ENCODE measurements at places on chromosomes 16 and 17.
A peak's percentile ranks its signal among the peaks of the same experiment; 100 is the strongest.

- no peak for DNase-seq
Measured at GRCh38 chr17:71870546-71870862, 250.3 kb upstream of the SOX9 start.

DNA sequence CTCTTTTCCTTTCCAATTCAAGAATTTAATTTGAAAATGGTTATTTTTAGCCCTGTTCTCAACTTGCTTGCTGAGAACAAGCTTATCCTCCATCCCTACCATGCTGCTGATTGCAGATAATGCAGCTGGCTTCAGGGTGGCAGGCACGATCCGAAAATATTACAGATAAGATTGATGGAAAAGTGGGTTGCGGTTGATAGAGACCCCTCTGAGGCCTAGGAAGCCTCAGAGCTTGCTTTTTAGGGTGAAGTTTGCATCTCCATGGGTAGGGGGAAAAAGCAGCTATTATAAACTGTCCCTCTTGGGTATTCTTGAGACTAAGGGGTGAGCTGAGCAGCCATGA, 116.5 kb upstream of the GOT2 start:
- DNase-seq, result no peak

GRCh38 chr16:85330006-85330693, 217.9 kb upstream of the CIBAR2 start:
- no peak for DNase-seq

GRCh38 chr17:79850571-79851460, 11.6 kb upstream of the CBX4 start:
- DNase-seq, result no peak

GRCh38 chr16:53053967-53054669, 673 bp upstream of the CHD9 start:
- no peak for DNase-seq

- no peak for DNase-seq
Measured at GRCh38 chr16:85623250-85623649, 10.1 kb downstream of the GSE1 start.

DNA sequence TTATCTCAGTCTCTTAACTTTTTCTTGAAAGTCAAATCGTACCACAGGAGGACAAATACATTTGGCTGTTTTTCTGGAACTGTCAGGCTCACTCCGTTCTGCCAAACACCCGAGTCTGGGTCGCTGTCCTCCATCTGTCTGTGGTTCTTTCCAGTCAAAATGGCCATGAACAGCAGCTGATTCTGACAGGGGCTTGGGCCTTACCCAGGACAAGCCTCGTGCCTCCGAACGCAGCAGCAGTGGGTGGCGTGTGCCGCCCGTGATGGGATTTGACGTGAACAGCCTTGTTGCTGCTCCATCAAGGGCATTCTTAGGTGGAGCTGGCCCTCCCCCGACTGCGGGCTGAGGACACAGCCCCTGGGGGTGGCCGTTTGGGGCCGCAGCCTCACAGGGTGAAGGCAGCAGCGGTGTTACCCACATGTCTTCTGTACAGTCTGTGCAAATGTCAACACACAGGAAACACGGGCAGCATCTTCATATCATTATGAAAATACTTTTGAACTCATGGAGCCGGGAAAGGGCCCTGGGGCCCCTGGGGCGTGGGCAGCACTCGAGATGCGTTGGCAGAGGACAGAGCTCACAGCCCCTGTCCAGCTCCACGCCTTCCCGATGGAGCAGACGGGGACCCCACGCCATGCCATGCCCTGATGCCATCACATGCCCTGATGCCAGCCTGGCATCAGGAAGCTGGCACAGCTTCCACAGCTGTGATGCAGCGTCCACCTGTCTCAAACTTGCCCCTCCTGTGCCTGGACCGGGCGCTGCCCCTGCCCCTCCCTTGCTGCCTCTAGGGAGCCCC, 8.6 kb upstream of the ACSF3 start:
- DNase-seq, result no peak

- peak; percentile 97 for DNase-seq
Measured at GRCh38 chr17:44006598-44007345, 2.4 kb downstream of the NAGS start.

GRCh38 chr16:22098405-22099255, 6.3 kb downstream of the VWA3A start:
- DNase-seq, result no peak

DNA sequence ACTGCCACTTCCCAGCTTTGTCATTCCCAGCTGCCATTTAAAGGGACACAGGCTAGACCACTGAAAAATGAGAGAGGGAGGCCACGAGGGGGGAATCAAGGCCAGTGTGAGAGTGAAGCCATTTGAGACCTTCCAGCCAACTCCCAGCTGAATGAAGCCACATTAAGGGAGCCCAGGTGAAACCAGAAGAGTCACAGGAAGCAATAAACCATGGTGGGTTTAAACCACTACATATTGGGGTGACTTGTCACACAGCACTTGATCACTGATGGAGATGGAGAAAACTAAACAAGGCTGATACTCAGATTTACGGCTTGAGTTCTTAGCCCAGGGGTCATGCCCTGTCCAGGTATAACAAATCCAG, 2.8 kb upstream of the NUBP1 start:
- DNase-seq, result no peak

- peak; percentile 24 for DNase-seq
Measured at GRCh38 chr16:86211800-86212199, 298.5 kb upstream of the FOXF1 start.

DNA sequence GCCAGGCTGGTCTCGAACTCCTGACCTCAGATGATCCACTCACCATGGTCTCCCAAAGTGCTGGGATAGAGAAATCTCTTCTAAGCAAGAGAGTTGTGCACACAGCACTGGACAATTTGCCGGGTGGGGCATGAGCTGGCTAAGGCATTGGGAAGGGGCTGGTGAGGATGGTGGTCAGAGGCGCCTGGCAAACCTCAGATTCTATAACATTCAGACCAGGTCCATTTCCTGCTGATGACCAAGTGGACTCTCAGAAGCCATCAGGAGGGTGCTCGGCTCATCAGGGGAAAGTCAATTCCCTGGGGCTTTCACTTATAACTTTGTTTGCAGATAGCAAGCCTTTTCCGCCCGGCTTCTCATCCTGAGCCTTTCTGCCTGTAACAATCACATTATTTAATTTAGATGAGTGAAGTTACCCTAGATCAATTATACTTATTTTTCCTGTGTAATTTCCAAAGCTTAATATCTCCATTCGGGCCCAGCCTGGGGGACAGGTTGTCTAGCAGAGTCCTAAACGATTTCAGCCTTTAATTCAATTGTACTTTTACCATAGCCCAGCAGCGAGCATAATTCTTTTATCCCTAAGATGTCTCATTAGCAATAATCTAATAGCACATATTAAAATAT, 15.0 kb upstream of the SLC6A2 start:
- DNase-seq, result no peak

- no peak for DNase-seq
Measured at GRCh38 chr17:11813871-11814270, 183.4 kb downstream of the ZNF18 start.

- DNase-seq, result no peak
Measured at GRCh38 chr17:72987166-72987565, 105.3 kb downstream of the SLC39A11 start.

GRCh38 chr16:683396-684070, 601 bp downstream of the JMJD8 start:
- DNase-seq, result no peak

GRCh38 chr17:22600644-22601298, 908.4 kb downstream of the KCNJ18 start:
- DNase-seq, result no peak

DNA sequence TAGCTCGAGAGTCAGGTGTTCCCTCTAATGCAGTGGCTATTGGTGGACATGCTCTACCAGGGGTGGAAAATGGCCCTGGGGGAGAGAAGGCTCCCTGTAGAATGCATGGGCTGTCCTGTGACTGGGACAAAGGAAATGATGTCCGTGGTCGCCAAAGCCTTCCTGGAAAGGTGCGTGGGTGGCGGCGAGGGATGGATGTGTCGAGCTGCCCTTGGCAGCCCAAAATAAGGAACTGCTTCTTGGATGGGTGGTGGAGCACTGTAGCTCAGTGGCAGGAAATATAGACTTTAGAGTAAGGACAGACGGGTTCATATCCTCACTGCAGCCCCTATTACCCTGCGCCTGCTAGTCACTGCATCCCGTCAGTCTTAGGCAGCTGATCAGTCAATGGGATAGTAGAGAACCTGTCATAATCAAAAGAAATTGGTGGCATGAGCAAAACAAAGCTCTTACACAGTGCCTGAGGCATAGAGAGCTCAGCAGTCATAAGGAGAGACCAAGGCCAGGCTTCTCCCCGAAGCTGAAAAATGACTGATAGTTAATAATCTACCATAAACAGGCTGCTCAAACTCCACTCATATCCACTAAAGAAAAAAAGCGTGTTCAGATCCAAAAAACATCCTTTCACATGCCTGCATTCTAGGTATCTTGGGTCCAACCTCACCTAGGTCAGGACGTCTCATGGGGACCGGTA, 123.5 kb upstream of the PLCG2 start:
- DNase-seq, result no peak

GRCh38 chr17:68199837-68200688, 47.8 kb upstream of the AMZ2 start:
- DNase-seq, result no peak

GRCh38 chr16:73095142-73095820, 47.4 kb upstream of the ZFHX3 start:
- DNase-seq, result no peak

DNA sequence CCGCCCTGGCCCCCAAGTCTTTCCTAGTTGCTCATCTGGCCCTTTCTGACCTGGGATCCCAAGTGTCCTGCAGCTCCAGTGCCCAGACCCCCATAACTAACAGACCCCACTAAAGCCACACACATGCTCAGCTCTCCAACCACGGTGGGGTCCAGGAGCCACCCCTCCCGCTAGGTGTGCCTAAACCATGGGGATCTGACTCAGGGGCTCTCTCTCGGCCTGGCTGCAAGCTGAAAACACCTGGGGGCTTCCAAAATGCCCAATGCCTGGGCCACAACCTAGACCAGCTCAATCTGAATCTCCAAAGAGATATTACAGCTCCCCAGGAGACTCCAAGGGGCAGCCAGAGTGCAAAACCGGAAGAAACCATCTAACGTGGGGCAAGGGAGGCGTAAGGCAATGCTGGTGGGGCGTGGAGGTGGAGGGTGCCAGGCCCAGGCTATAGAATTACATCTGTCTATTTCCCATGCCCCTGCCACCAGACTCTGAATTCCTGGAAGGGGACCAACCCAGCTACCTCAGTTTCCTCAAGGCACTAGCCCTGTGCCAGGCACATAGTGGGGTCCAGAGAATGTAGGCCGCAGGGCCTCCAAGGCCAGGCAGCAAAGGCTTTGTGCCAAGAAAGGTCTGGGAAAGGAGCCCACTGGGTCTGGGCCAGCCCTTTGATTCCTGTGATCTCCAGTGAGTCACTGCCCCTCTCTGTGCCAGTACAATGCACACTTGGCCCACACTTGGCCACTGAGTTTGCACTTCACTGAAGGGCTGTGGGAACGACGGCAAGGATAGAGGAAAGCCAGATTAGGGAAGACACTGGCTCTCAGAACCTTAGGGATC, 3.3 kb downstream of the CD2BP2 start:
- no peak for DNase-seq

DNA sequence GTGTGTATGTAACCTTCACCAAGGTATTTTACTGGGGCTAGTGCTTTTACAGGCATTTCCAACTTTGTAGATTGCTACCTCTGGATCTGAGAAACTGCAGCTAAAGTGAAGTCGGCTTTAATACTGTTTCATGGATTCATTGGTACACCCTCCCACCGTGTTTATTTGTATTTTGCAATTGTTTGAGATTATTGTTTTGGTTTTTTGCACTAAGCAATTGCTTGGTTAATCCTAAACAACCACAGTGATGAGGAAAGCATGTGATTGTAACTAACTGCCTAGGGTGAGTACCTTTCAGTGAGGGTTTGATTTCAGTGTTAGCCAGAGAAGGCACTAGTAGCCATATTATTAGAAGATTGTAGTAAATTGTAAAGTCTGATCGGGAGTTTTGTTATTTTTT, 3.3 kb downstream of the LUC7L3 start:
- DNase-seq, result no peak

- no peak for DNase-seq
Measured at GRCh38 chr17:77352996-77353395, 212.2 kb downstream of the SEC14L1 start.

- no peak for DNase-seq
Measured at GRCh38 chr17:30476726-30477082, 504 bp upstream of the GOSR1 start.

- DNase-seq, result no peak
Measured at GRCh38 chr16:74740795-74741304, 33.8 kb downstream of the FA2H start.

GRCh38 chr16:19858340-19859018, 26.2 kb downstream of the GPRC5B start:
- no peak for DNase-seq

DNA sequence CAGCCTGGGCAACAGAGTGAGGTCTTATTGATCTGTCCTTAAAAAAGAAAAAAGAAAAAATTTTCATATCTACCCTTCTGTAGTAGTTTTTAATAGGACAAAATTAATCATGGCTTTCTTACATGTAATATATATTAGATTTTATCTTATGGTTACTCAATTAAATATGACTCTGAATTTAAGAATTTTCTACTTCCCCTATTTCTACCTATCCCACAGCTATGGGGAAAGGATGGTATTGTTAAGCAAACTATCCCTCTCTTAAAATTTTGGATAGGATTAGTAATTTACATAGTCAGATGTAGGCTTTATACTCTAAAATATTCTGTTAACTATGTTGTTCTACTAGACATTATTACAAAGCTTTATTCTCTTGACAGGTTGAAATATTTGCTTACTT, 62.5 kb downstream of the NQO1 start:
- DNase-seq, result no peak

DNA sequence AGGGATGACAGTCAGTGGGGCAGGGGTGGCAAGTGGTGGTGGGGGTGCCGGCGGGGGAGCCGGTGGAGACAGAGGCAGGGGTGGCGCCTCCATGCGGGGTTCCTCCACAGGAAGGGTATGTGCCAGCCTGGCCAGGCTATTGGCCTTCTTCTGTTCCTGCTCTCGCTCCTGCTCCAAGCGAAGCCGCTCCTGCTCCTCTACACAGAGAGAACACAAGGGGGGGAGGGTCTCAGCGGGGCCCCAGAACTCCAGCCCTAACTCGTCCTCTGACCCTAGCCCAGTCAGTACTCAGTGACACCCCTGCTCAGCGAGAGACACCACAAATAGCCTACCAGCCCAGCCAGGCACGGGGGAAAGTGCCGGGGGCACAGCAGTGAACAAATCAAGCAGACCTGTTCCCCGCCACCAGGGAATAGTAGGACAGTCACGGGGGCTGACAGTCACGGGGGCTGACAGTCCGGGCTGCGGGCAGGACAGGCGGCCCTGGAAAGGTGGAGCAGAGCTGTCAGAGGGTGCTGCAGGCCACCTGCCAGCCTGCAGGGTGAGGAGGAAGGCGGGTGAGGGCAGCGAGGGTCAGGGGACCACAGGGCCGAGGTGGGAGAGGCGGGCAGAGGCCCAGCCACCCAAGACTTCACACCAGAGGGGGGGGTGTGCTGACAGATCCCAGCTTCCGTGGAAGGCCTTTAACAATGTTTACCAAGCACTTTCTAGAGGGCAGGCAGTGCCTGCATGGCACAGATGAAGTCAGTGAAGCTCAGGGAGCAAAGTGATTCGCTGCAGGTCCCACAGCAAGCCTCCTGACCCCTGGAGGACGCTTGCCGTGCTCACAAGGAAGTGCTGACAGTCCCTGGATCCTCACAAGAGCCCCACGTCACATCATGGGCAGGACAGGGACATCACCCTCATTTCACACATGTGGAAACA, 5.3 kb downstream of the MNT start:
- DNase-seq, result no peak

Measured in endothelial cell (in vitro differentiated cells).